Left renal pelvis (tissue), 4 donors: ENCODE measurements at places on chromosomes 5 and 9.
A peak's percentile ranks its signal among the peaks of the same experiment; 100 is the strongest.

GRCh38 chr9:113164536-113165300 lies 13.9 kb downstream of the SLC31A2 start:
- DNase-seq = no peak

GRCh38 chr5:150035139-150035895 lies 34.8 kb downstream of the HMGXB3 start:
- no peak for DNase-seq

GRCh38 chr9:70615464-70616138 lies 201.1 kb upstream of the KLF9 start:
- DNase-seq = no peak

- DNase-seq = no peak
These were observed 214.6 kb downstream of the PDZD2 start for GRCh38 chr5:31853398-31854135.

- DNase-seq = peak; percentile 18
These were observed 3.0 kb upstream of the UBE2R2 start for GRCh38 chr9:33813712-33814641.

DNA sequence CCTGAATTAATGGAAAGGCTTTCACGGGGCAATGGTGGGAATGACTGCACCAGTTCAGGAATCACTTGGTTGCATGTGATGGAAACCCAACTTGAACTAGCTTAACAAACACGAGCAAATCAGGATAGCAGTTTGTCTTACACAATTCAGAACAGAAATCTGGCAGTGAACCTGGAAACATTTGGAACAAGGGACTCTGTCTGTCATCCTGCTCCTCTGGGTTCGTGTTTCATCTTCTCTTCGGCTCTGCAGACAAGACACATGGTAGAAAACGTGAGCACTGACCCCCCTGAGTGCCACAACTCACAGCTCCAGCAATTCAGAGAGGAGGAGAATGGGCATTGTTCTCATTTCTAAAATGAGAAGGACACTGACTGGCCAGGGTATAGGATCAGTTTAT lies 218.1 kb upstream of the NREP start:
- no peak for DNase-seq

DNA sequence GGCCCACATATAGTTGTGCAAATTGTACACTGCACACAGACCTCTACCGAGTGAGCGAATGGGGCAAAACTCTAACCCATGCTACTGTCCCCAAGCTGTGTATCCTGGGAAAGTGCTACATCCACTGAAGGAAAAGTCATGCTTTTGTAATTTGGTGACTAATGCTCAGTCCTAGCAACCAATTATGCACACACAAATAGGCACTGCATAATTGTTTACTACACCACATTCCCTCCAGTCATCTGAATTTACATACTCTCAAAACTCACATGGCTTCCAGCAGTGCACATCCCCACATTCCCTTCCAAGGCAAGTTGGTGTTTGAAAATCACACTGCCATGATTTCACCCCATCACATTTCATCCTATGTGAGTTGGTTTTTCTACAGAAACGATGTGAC lies 125.9 kb upstream of the OSMR start:
- DNase-seq = no peak

GRCh38 chr9:2018764-2019558 lies 3.8 kb downstream of the SMARCA2 start:
- DNase-seq = no peak

GRCh38 chr5:56288873-56289601 lies 55.9 kb upstream of the ANKRD55 start:
- no peak for DNase-seq

DNA sequence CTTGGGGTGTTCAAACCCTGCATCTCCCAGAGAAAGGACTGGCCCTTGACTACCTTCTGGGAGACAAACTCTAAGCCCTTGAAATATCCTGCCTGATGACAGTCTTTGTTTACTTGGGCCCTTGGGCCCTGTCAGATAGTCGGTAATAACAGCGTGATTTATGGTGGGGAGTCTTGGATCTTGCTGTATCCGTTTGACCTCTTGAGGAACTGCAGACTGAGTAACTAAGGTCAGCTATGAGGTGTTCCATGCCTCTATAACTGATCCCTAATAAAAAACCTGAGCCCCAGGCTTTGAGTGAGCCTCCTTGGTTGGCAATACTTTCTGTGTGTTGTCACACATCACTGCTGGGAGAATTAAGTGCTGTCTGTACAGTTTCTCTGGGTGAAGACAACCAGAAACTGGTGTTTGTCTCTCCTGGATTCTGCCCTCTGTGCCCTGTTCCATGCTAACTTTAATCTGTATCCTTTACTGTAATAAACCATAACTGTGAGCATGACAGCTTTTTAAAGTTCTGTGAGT lies 56.2 kb upstream of the ANKRD33B start:
- DNase-seq = no peak

DNA sequence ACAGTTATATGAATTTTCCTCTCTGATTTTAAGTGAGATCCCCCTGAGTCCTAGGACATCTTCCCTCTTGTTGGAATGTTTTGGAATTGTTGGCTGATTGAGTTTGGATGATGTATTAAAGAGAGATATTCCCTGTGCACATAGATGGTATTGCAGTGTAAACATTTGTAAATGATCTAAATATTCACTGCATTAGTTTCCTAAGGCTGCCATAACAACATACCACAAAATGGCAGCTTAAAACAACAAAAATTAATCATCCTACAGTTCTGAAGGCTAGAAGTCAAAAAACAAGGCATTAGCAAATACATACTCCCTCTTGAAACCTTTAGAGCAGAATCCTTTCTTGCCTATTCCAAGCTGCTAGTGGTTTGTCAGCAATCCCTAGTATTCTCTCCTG lies 38.0 kb upstream of the MROH2B start:
- DNase-seq = no peak

- DNase-seq = peak; percentile 18
These were observed 46.5 kb downstream of the AUH start for GRCh38 chr9:91315191-91315590.

DNA sequence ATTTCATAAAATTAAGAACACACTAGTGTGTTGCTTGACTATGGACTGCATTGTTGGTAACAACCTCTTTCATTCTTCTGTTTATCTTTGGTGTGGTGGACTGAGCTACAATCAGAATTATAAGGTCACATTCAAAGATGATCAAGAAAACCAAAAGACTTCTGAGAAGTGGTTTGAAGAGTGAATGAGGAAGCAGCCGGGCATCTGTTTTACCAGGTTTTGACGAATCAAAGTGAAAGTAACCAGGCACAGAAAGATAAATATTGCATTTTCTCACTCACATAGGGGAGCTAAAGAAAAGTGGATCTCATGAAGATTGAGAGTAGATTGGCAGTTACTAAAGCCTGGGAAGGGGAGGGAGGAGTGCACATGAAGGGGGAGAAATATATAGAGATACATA lies 589.1 kb downstream of the ZNF608 start:
- no peak for DNase-seq

DNA sequence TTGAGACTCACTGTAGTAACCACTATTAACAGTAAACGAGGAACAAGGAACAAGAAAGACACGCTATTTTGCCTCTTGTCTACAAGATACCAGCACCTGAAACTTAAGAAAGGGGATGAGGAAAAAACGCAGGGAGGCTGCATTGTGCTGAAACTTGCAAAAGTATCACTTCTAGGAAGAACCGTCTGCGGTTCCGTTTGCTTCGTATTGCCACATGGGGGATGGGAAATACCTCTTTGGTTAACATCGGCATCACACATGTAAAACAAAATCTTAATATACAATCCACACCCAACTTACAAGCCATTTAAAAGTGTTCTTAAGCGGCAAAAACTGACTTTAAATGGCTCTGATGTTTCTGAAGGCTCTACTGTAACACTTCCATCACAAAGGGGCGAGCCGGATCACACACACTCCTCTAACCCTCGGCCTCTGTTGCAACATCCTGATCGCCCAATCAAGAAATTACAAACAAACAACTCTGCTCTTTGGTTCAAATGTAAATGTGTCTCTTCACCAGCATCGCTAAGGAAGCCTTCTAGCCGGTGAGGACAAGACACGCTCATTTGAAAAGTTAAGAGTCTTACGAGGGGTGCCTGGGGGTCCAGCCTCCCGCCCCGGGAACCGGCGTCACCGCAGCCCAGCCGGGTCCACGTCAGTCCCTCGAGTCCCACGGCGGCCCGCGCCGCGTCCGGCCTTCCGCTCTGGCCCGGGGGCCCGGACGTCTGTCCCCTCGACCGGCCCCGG lies 621 bp downstream of the SEC16A start:
- no peak for DNase-seq

GRCh38 chr9:107169796-107170195 lies 113.3 kb upstream of the RAD23B start:
- DNase-seq = no peak

- DNase-seq = no peak
These were observed 87.3 kb upstream of the PRLR start for GRCh38 chr5:35317586-35317985.

GRCh38 chr5:88384886-88385285 lies 116.2 kb upstream of the TMEM161B start:
- no peak for DNase-seq

DNA sequence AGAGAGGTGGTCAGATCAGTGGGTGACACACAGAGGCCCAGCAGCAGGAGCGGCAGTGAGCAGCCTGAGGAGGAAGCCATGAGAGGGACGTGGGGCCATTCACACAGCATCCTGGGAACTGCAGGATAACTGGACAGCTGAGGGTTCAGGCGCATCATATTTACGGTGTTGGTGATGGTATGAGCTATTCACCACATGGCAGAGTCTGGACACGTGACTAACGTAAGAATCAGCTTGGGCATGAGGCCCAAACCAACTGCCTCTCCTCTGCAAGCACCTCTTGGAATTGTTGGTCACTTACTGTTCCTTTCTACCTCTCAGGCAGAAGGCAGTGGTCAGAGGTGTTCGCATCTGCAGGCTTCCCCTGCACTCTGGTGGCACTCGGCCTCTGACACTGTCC lies 141.1 kb downstream of the ENTREP1 start:
- DNase-seq = no peak

DNA sequence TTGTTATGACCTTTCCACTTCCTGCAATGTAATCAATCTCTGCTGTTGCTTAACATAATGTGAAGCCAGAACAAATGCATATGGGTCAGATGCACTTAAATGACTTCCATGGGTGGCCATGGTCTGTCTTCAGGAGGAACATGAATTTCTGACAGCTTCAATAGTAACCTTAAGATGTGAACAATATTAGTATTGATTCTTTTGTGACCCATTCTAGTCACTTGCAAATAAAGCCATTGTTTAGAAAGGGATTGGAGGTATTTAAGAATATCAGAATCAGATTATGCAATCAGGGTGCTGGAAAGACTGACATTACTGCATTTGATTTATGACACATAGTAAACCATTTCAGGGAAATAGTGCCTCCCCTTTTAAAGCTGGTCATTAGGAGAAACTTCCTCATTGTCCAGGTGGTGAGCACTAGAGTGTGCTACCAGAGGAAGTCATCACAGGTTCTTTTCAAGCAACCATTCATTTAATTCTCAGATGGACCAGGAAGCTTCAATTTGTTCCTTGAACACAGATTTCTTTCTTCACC lies 32.1 kb downstream of the GRIN3A start:
- DNase-seq = no peak

GRCh38 chr5:31898036-31898632 lies 259.2 kb downstream of the PDZD2 start:
- no peak for DNase-seq

- no peak for DNase-seq
These were observed 11.2 kb upstream of the GLDC start for GRCh38 chr9:6656614-6657300.

DNA sequence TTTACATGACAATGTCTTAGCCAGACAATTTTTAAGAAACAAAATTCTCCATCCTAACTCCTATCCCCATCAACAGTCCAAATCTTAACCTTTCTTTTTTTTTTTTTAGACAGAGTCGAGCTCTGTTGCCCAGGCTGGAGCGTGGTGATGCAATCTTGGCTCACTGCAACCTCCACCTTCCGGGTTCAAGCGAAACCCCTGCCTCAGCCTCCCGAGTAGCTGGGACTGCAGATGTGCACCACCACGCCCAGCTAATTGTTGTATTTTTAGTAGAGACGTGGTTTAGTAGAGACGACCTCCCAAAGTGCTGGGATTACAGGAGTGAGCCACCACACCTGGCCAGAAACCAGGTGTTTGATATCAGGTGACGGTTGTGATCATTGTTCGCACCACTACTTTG lies 10.2 kb downstream of the ABL1 start:
- no peak for DNase-seq

DNA sequence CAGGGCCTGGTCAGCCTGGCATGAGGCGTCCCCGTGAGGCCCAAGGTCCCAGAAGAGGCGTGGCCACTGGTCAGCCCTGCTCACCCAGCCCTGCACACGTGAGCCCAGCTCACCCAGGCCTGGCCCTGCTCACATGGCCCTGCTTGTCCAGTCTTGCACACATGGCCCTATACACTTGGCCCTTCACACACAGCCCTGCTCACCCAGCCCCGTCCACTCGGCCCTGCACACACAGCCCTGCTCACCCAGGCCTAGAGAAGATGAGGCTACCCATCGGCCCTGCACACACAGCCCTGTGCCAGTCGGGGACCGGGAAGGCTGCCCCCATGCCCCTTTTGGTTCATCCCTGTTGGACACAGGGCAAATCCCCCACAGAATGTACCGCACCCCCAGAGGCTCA lies 28.4 kb downstream of the ZDHHC11B start:
- no peak for DNase-seq
